ENCODE measurements at places on chromosomes 13 and 19. TPM values are rescaled to one million over a fixed set of nuclear protein-coding genes. Genes with fewer than 3 reads are reported as not detected.

DNA sequence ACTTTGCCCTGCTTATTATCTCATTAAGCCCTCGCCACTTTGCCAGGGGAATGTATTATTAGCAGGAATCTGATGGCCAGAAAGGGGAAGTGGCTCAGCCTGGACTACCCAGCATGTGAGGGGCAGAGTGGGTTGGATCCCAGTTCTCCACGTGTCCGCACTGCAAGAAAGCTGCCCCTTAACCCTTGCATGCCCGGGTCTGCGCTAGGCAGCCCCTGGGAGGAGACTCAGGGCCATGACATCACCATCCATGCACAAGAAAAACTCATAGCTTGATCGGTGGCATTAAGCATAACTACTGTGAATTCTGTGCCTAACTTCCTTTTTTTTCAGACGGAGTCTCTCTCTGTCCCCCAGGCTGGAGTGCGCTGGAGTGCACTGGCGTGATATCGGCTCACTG is 8.9 kb downstream of the CACNG8 start:
- H3K4me3 ChIP-seq: no peak overlapping the region
- H3K4me1 ChIP-seq: no peaks in the 10 kb centered on the region
- H3K36me3 ChIP-seq: no peaks in the 10 kb centered on the region
- no peaks in the 10 kb centered on the region for H3K27me3 ChIP-seq
- DNase-seq: no peak
- H3K27ac ChIP-seq: no peak overlapping the region

Gene FXYD3
- total RNA-seq: 172 TPM

Gene ZNF571
- 12.6 TPM for total RNA-seq

- no peaks in the 10 kb centered on the region for H3K36me3 ChIP-seq
- no peak overlapping the region for H3K4me3 ChIP-seq
- no peak overlapping the region for H3K27ac ChIP-seq
- no peaks in the 10 kb centered on the region for H3K27me3 ChIP-seq
- DNase-seq: no peak
- H3K4me1 ChIP-seq: no peaks in the 10 kb centered on the region
Observed at GRCh38 chr19:6150289-6150688, 14.8 kb downstream of the ACSBG2 start.

Gene VSTM1
- 1.4 TPM for total RNA-seq

- no peak for DNase-seq
- no peak overlapping the region for H3K27ac ChIP-seq
- H3K36me3 ChIP-seq: no peaks in the 10 kb centered on the region
- no peak overlapping the region for H3K4me3 ChIP-seq
- no peaks in the 10 kb centered on the region for H3K27me3 ChIP-seq
- no peaks in the 10 kb centered on the region for H3K4me1 ChIP-seq
Observed at GRCh38 chr13:87107651-87108050, 563.5 kb upstream of the SLITRK5 start.

Gene SLITRK5
- total RNA-seq: 0.03 TPM

Gene CD79A
- total RNA-seq: 14.8 TPM

DNA sequence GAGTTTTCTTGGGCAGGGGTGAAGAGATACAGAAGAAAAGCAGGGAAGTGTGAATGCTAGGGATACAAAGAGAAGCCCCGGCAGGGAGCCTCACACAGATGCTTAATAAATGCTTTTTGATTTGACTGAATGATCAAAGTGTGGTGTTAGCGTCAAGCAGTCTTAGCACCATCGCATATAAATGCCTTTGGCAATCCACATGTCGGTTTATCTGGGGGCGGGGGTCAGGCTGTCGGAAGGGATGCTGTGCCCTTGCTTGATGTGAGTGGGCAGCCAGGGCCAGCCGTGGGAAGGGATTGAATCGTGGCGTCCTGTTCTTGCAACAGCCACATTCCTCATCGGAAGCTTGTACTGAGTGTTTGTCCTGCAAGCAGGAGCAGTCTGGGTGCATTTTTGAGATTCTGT is 173.1 kb downstream of the LACC1 start:
- no peak overlapping the region for H3K4me3 ChIP-seq
- DNase-seq: peak; percentile 73
- peak overlapping the region; percentile 64 for H3K27ac ChIP-seq
- no peaks in the 10 kb centered on the region for H3K4me1 ChIP-seq
- no peaks in the 10 kb centered on the region for H3K36me3 ChIP-seq
- no peaks in the 10 kb centered on the region for H3K27me3 ChIP-seq

Gene CACNA1A
- 0.92 TPM for total RNA-seq

Gene CLN5
- total RNA-seq: 34.9 TPM

Gene ZNF578
- 2.5 TPM for total RNA-seq

Gene CALR
- 479 TPM for total RNA-seq

GRCh38 chr13:22275393-22275792 is 604.5 kb downstream of the FGF9 start:
- no peak for DNase-seq
- no peak overlapping the region for H3K27ac ChIP-seq
- no peak overlapping the region for H3K4me3 ChIP-seq
- no peaks in the 10 kb centered on the region for H3K36me3 ChIP-seq
- no peaks in the 10 kb centered on the region for H3K27me3 ChIP-seq

Gene CYP2A6
- 1.7 TPM for total RNA-seq

DNA sequence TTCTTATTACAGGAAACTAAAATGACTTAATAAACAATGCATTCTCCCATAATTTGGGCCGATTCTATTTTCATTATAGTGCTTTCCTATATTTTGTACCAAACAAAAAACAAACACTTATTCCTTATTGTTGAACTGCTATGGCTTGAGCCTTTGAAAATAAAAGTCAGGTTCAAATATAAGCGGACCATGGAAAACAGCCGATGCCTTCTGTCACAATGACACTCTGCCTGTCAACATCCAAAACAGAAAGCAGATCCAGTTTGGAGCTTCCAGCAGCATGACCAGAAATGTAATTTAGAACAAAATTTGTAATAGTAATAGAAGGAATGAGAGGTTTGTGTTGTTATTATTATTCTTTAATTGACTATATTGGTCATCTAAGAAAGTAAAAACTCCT is 194.5 kb downstream of the LHFPL6 start:
- DNase-seq: no peak
- H3K4me1 ChIP-seq: no peaks in the 10 kb centered on the region
- H3K27ac ChIP-seq: no peak overlapping the region

- no peak overlapping the region for H3K27ac ChIP-seq
- no peaks in the 10 kb centered on the region for H3K4me1 ChIP-seq
- no peaks in the 10 kb centered on the region for H3K27me3 ChIP-seq
- DNase-seq: no peak
Observed at GRCh38 chr19:35179830-35180229, 25.3 kb downstream of the FXYD5 start.

Gene MYPOP
- total RNA-seq: 2.9 TPM

DNA sequence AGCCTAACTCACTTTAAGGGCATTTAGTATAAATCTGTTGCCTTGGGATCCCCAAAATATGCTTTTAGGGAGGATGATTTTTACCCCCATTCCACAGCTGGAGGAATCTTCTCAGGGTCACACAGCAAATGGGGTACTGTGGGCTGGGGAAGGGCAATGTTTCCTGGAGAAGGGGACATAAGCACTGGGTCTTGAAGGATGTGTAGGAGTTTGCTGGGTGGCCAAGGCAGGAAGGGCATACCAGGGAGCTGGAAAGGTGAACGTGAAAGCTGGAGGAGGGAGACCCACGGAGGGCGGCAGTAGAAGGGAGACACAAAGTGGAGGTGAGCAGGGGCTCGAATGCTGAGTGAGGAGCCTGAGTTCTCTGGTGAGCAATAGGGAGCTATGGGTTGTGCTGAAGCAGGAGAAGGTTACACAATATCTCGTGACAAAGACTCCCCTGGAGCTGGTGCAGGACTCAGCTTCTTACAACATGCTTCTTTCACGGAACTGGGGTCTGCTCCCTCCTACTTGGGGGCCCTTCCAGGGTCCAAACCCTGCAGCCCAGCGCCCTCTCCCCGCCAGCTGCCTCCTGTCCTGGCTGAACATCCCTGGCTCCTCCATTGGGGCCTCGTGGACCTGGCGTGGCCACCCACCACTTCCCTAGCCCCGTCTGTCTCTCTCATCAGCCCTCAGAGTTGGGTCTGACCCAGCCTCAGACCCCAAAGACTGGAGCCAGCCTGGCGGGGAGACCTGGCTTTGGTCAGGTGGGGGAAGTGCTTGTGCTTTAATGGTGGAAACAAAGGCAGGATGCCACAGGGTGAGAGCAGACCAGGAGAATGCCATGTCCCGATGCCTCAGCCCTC is 11.1 kb downstream of the CILP2 start:
- H3K4me3 ChIP-seq: no peak overlapping the region
- peaks cover 4% of the 10 kb centered on the region for H3K27me3 ChIP-seq
- H3K27ac ChIP-seq: no peak overlapping the region
- no peaks in the 10 kb centered on the region for H3K36me3 ChIP-seq
- DNase-seq: no peak
- peaks cover 9% of the 10 kb centered on the region for H3K4me1 ChIP-seq

DNA sequence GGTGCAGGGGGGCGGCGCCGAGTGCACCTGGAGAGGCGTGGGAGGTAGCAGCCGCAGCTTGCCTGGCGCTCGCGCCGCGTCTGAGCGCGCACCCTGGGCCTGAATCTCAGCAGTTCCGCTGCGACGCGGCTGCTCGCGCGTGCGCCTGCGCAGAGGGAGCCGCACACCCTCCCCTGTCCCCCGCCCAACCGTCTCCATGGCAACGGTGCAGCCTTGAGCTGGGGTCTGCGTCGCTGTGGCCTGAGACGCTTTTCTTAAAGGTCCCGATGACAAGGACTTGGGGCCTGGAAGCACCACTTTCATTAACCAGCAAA is at the start of gene PNMA8B:
Gene PNMA8B, minus strand, starts transcription at position 82 of the 314 bp plus-strand sequence. CDS start 402 bp downstream, outside the sequence.
- no peak within 1 kb of the TSS for H3K27ac ChIP-seq
- H3K4me3 ChIP-seq: no peak within 1 kb of the TSS
- H3K27me3 ChIP-seq: peaks cover 3% of the 10 kb centered on the region
- peak; percentile 96 for DNase-seq
- peaks cover 15% of the 10 kb centered on the region for H3K4me1 ChIP-seq

DNA sequence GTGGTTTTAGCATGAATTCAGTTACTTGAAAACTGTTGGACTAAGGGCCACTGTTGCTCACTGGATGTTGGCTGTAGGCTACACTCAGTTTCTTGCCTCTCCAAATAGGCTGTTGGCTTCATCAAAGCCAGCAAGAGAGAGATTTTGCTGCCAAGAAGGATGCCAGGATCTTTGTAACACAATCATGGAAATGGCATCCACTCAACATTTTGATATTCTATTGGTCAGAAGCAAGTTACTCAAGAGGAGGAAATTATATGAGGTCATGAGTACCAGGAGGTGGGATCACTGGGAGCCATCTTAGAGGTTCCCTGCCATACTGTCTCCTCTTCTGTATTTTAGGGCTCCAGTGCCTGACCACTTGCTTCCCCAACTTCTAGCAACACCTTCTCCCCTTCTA is 30.6 kb downstream of the SYDE1 start:
- no peaks in the 10 kb centered on the region for H3K27me3 ChIP-seq
- H3K27ac ChIP-seq: no peak overlapping the region
- no peak for DNase-seq
- H3K4me3 ChIP-seq: no peak overlapping the region
- no peaks in the 10 kb centered on the region for H3K36me3 ChIP-seq

Gene PPFIA3
- 8.4 TPM for total RNA-seq

Data from lung (tissue), 17 donors.